ENCODE measurements at places on chromosomes 2 and 18.

GRCh38 chr18:63982361-63982760, 12.5 kb downstream of the SERPINB8 start:
- DNase-seq: no peak

DNA sequence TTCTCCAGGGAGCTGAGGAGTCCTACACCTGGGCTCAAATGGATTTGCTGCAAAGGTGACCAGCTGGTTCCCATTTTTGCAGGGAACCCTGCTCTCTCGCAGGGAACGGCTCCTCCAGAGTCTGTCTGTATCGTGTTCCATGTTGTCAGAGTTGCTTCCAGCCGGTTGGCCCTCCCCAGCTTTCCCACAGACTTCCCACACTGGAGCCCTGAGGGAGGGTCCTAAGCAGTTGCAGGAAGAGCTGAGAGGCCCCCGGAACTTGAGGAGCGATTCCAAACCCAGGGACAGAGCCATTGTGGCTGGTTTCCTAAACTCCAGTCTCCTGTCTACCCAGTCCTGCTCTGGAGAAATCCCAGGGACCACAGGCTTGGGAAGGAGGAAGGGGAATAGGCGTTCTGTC, 121.7 kb upstream of the PPP1CB start:
- no peak for DNase-seq

DNA sequence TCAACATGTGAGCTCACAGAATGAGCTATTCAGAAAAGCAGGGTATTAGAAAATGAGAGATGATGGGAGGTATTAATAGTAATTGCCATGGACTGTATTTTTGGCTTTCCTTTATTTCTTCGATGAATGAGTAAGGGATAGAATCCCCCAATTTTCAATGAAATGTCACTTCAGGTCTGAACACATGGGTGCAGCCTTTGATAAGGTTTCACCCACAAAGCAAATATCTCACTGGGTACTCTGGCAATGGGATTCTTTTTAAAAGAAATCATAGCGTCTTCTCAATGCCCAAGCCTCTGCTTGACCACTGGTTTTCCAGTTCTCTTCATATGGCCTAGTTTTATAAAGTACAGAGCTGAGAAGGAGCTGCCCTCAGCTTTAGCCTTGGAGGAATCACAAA, 610.5 kb upstream of the FANCL start:
- no peak for DNase-seq

DNA sequence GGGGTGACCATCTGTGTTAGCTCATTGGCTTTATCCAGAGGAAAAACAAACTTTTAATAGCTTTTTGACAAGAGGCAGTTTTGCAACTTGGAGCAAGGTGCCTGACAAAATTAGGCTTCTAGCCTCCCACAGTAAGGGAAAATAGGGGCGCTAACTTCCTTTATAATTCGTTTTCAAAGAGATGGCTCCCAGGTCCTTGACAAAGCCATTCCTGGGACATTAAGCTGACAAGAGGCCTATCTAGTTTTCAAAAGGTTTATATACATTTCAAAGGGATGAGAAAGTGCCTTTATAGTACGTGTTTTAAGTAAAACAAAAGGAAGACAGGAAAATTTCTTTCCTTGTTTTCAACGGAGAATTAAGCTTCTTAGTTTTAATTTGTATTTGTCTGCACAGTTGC, 159.4 kb upstream of the GCFC2 start:
- DNase-seq: no peak

DNA sequence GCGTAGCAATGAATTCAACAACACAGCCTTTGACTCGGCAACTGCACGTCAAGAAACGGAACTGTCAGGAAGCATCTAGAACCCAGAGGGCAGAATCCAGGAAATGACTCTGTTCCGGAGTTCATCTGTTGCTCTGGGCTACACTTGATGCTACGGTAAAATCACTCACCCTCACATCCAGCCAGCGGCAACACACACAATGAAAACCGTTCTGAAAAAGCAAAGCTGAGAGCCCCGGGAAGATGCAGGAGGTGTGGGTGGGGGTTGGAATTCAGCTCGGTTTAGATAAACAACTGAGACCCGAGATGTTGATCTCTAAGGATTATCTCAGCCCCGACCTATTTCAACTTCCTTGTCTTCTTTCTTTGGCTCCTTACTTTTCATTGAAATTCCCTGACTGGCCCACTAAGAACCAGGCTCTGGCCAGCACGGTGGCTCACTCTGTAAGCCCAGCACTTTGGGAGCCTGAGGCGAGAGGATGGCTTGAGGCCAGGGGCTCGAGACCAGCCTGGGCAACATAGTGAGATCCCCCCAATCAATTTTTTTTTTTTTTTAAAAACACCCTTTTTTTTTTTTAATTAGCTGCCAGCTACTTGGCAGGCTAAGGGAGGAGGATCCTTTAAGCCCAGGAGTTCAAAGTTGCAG, 13.3 kb upstream of the RAB17 start:
- peak; percentile 70 for DNase-seq

DNA sequence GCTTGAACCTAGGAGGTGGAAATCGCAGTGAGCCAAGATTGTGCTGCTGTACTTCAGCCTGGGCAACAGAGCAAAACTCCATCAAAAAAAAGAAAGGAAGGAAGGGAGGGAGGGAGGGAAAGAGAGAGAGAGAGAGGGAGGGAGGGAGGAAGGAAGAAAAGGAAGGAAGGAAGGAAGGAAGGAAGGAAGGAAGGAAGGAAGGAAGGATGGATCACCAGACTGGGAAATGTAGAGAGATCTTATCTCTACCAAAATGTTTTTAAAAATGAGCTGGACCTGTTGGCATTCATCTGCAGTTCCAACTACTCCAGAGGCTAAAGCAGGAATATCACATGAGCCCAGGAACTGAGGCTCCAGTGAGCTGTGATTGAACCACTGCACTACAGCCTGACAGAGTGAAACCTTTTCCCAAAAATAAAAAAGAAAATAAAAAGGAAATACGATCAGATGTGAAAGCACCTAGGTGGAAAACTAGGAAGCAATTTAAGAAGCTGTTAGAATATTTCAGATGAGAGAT, 239.4 kb downstream of the CDH7 start:
- DNase-seq: no peak

- no peak for DNase-seq
These were observed 158.1 kb upstream of the VRK2 start for GRCh38 chr2:57888463-57888862.

DNA sequence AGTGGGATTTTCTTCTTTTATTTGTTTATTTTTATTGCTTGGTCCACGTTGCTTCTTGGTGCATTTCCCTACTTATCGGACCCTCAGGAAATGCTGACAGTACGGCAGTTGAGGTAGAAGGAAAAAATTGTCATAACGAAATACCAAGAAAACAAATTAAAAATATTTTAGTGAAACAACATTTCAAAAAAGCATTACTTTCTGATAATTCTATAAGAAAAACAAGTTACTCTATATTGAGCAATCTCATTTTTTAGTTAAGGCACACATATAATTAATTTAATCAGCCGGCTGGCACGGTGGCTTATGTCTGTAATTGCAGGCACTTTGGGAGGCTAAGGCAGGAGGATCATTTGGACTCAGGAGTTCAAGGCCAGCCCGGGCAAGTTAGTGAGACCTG, 102.1 kb downstream of the SH3YL1 start:
- no peak for DNase-seq

DNA sequence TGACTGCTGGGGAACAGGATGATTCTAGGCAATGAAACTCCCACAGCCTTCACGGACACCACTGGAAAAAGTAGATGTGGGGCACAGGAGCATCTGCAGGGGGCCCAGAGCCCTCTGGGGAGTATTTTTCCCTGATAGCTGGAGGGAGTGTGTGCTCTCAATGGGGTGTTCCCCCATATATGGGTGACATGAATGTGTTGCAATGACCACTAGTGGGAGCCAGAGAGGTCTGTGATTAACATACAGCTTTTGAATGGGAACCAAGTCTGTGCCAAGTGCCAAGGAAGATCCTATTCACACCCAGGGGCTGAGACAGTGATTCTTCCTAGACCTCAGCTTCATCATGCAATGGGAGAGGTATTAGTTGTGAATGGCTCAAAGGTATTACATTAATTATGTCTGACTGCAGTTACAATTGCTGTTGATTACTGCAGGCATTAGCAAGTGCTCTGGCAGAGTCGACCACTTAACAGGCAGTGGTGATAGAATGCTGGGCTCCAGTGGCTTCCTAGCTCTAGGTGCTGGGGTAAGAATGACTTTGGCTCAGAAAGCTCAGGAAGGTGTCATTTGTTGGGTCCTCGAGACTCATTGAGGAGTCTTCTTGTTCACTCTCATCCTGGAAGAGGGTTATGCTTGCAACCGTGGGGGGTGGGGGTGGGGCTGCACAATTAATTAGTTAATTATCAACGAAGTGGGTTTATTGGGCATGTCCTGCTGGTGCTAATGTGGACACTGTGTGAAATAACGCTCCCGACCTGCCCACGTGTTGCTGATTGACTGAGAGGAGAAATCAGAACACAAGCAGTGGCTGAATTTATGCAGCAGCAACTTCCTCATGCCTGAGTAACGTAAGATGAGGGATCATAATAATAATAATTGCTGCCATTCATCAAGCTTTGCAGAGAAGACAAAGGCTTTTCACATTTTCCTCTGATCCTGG, 194.1 kb downstream of the CLIP4 start:
- DNase-seq: peak; percentile 79

DNA sequence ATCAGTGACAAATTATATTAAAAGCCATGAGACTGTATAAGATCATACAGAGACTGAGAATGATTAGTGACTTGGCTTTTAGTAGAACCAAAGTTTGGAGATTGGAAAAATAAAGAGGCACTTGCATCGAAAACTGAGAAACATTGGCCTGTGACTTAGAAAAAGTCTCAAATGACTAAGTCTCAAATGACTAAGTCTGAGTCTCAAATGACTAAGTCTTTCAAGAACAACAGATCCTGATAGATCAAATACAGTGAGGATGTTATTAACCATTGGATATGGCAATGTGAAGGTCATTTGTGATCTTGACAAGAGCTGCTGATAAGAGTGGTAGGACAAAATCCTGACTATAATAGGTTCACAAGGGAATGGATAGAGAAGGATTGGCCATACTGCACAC, 135.5 kb upstream of the FANCL start:
- no peak for DNase-seq

GRCh38 chr2:48715956-48716355, 39.6 kb downstream of the LHCGR start:
- no peak for DNase-seq

DNA sequence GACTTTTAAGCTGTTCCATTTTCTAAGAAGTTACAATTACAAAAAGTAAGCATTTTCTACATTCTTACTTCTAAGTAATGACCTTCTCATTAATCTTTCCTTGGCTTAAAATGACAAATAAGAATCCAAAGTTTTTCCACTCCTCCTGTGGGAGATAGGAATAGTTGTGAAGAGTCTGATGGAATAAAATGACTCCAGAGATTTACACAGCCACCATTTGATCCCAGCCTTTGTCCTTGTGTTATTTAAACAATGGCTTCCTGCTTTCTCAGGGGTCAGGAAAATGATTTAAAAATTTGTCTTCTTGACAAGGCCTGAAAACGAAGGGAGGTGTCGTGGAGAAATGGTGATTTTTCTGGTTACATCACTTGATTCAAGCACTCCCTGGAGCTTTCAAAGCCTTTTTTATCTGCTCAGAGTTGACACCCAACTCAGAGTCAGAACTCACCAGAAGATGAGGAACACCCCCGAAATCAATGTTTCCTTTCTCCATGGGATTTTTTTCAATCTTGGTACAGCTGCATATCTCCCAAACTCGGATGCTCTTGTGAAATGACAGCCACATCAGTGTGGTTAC, 106.5 kb downstream of the GALNT3 start:
- no peak for DNase-seq

- no peak for DNase-seq
These were observed 111.4 kb upstream of the CDC42EP3 start for GRCh38 chr2:37782721-37783371.

DNA sequence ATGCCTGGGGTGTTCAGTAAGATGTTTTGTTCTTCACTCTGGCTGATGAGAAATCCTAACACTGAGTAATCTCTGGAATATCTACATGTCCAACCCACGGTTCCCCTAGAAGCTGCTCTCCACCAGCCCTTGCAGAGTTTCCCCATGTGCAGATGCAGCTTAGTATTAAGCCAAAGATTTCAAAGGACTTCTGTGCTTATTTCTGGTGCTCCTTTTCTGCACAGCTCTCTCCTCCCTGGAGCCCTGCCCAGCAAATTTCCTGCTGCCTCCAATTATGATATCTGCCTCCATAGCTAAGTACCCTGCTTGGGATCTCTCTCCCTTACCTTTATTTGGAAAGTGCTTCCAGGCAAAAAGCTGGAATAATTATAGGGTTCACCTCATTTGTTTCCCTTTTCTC, 949.3 kb downstream of the BCL11A start:
- DNase-seq: no peak
